AG10803 (cell line): ENCODE measurements at places on chromosomes 11 and 22.

- DNase-seq = no peak
Measured at GRCh38 chr22:30406400-30406799, 9.6 kb downstream of the SEC14L2 start.

DNA sequence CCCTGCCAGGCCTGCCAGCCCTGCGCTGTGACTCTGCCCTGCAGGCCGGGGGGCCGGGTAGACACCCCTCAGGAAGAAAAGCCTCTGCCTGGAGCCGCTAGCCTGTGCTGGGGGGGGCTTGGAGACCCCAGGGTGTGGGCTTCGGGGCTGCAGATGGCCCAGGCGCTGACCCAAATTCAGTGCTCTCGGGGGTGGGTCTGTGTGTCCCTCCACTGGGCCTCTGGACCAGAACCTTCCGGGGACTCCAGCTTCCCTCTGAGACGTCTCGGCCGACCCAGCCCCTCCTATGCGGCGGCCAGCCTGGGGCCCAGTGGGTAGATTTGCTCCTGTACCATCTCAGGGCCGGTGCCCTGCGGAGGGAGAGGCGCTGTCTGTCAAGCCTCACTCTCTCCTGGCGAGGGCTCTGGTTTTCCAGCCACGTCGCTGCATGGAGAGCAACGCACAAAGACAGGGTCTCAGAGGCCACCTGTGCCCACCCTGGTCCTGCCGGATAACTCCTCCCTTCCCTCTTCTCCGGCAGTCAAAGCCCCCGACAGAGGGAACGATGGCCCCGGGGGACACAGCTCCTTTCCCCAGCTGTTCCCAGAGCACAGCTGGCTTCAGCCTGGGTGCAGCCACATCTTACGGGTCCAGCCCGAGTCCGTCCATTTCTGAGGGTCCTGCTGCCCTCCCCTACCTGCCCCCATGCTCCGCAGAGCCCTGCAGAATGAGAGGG, 40.1 kb upstream of the TOLLIP start:
- DNase-seq = no peak

DNA sequence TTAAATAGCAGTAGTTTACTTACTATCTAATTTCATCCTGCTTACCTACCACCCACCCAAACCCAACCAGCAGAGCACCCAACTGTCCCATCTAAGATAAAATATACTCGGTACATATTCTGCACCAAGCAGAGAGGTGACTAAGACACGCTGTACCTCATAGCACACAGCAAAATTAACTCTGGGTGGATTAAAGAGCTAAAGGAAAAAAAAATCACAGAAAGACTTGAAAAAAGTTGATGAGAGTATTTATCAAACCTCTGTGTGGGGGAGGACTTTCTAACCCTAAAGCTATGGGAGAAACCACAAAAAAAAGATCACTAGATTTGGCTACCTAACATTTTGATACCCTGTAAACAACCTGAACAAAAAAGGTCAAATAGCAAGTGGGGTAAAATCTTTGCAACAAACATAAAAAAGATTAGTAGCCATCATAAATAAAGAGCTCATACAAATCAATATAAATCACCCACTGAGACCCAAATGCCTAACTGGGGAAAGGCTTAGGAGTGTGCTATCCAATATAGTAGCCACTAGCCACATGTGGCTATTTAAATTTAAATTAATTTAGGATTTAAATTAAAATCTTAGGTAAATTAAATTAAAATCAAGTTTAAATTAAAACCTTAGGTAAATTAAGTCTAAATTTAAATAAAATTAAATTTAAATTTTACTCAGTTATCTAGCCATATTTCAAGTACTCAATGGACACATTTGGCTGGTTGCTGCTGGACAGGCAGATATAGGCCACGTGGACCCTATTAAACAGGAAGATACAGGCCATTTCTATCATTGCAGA, 25.6 kb upstream of the CD5 start:
- DNase-seq = no peak

DNA sequence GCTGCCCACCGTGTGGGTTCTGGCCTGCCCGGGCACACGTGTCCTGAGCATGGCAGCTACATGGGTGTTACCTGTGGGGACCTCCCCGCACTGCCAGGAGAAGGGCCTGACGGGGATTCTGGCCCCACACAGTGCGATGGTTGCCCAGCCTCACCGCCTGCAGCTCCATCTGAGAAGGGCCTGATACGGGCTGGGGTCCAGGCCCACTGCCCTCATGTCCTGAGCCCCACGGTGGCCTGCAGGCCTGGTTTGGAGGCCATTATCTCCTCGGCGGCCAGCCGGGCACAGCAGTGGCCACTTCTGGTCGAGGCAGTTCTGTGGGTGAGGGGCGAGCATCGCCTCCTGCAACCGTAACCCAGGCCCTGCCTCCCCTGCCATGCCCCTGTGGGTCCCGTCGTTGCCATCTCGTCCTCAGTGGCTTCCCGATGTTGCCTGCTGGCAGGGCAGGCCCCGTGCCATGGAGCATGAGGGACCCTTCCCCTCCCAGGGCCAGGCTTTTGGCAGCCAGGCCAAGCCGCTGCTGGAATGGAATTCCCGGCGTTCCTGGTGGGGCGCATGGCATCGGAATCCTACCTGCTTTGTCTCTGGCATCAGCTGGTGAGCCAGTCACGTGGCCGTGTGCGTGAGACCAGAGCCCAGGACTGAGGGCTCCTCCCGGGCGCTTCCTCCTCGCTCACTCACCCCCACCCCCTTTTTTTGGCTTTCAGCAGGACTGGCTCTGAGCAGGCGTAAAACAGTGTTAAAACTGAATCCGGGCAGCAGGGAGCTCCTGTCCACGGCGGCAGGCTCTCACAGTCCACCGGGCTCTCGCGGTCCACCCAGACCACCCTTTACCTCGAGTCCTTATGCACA, 71.9 kb upstream of the PPARA start:
- DNase-seq = peak; percentile 89

DNA sequence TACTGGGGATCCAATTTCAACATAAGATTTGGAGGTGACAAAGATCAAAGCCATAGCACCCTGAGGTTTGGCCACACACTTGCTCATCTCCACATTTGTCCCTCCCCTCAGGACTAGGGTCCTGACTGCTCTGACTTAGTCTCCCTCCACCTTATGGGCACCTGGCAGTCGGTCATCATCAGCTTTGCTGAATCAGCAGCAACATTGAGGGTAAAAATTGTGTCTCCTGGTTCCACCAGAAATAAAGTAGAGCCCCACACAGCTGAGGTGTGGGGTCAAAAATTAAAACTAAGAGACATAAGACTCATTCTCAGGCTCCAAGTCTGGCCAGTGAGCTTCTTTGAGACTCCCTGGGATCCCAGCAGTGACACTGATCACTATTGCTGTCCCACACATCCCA, 56.2 kb downstream of the GGTLC2 start:
- no peak for DNase-seq

- peak; percentile 48 for DNase-seq
Measured at GRCh38 chr11:78926633-78927338, 352.1 kb upstream of the NARS2 start.

- DNase-seq = no peak
Measured at GRCh38 chr11:117627259-117627658, 169.8 kb downstream of the DSCAML1 start.

DNA sequence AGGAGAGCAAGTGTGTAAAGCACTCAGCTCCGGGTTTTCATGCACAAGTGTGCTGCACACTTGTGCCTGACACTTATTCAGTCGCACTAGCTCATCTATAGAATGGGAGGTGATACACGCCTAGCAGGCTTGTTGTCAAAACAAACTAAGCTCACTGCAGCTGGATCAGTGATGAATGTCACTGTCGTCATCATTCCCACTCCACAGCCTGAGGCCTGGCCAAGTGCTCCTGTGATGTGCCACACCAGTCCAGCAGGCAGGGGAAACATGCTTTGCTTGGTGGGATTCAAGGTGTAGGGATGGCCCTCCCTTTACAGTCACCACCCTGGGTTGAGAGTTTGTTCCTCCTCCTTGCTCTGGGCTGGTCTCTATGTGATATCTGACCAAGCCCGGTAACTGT, 6.8 kb downstream of the MPST start:
- DNase-seq = no peak

GRCh38 chr11:85918910-85919794, 64.0 kb downstream of the CCDC83 start:
- DNase-seq = peak; percentile 33

GRCh38 chr11:42003801-42004200, 544.3 kb upstream of the LRRC4C start:
- no peak for DNase-seq
